Stimulated activated CD8-positive, alpha-beta memory T cell treated with anti-CD3 and anti-CD28 coated beads, Interleukin-4, amount 100 ng/mL, for 1 hour (primary cell): ENCODE measurements at places on chromosomes 3 and 15.

DNA sequence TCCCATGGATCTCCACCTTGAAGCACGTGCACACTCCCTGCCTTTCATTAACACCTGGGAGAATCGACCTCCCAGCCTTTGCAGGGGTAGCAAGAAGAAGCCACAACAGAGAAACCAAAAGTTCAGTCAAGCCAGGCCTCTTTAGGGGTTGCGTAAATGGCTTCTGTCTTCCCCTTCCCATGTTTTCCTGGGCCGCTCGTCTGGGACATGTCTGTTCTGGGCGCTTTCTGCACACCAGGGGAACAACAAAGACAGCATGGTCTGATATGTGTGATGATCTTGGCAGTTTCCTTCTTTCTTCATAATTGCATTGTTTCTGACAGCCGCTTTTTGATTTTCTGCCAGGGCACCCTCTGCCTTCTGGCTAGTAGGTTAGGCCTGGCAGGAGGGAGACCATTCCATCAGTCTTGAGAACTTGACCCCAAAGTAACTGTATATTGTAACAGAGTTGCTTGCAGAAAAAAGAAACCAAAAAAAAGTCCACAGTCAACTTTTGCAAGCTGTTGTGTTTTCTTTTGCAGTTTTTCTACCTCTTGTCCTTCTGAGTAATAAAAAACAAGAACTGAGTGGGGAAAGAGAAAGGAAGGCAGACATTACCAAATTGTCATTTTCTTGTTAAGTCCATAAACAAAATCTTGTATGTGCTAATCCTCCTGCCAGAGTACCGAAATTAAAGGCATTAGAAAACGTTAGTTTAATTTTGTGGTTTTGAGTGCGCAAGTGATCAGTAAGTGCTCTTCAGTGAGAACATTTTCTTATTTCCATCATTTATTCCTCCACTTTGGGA, 56.0 kb upstream of the FURIN start:
- DNase-seq: no peak

DNA sequence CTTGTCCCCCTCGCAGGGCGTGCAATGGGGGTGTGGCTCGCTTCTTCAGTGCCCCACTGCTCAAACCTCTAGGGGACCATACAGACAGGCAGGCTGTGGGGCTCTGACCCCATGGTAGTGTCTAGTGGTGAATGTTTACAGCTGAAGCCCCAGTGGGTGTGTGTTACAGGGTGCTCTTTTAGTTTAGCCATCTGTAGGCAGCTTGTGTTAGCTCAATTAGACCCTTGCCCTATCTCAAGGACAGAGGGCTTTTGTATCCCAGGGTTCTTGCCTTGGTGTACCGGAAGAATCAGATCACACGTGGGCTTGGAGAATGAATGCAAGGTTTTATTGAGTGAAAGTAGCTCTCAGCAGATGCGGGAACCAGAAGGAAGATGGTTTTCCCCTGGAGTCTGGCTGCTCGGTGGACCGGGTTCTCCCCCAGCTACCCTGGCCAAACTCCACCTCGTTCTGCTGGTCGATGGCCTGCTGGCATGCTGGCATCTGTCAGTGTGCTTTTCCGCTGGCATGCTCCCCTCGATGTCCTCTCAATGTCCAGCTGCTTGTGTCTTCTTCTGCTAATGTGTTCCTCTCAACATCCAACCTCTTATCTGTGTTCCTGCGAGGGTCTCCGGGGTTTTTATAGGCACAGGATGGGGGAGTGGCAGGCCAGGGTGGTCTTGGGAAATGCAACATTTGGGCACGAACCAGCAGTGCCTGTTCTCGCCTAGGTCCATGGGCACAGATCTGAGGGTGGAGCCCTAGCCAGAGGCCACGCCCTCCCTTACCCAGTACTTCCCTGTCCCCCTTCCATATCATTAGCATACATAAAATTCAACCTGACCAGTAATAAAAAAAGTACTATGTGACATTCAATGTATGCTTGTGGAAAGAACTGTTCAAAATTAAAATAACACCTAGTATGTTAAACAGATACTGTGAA, 6.6 kb downstream of the SPCS1 start:
- DNase-seq: no peak

GRCh38 chr3:128734523-128735189, 8.7 kb downstream of the RAB7A start:
- no peak for DNase-seq

DNA sequence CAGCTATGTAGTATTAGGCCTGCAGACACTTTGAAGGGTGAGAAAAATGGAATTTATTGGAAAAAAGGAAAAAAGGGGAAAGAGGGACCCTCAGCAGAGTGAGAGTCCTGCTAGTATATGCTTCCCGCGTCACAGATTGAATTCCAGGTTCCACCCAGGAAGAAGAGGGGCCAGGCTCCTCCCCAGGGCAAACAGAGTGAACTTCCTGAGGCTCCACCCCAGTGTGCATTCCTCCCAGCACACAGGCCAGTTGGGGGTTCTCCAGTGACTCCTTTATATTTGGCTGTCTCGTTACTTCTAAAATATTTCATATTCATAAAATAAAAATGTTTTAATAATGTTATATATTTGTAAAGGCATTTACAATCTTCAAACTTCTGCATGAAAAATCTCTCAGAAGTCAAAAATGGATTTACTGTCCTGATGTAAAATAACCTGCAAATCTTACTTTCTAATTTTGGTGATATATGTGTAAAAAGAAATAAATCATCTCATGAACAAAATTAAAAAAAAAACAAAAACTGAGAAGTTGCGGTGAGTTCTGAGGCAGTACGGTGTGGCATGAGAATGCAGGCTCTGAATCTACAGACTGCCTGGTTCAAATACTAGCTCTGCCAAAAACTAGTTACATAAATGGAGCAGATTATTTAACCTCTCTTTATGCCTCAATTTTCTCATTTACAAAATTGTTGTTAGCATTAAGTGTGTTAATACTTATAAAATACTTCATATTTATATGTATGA, 175.8 kb upstream of the P2RY1 start:
- no peak for DNase-seq

DNA sequence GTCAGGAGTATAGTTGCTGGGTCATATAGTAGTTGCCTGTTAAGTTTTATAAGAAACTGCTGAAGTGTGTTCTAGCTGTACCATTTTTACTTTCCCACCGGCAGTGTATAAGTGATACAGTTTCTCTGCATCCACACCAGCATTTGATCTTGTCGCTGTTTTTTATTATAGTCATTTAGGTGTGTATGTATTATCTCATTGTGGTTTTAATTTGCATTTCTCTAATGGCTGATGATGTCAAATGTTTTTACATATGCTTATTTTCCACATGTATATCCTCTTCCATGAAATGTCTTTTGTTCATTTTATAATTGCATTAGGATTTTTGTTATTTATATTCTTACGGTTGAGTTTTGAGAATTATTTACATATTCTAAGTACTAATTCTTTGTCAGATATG, 254.3 kb downstream of the CLSTN2 start:
- no peak for DNase-seq

GRCh38 chr3:83496462-83496861, 1462.3 kb upstream of the CADM2 start:
- DNase-seq: no peak

DNA sequence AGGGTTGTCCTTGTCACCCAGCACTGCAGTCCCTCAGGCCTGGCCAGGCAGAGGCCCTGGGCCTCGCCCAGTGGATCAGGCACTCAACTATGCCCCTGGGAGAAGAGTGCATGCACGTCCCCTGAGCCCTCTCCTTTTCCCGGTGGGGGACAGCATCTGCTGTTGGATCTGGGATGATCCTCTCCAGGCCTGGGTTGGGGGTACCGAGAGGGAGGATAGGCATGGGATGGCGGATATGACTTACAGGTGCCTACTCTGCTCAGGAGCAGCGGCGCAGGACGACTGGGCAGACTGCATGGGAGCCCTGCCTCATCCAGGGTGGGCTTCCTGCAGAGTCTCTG, 9.0 kb upstream of the APBA2 start:
- DNase-seq: no peak

DNA sequence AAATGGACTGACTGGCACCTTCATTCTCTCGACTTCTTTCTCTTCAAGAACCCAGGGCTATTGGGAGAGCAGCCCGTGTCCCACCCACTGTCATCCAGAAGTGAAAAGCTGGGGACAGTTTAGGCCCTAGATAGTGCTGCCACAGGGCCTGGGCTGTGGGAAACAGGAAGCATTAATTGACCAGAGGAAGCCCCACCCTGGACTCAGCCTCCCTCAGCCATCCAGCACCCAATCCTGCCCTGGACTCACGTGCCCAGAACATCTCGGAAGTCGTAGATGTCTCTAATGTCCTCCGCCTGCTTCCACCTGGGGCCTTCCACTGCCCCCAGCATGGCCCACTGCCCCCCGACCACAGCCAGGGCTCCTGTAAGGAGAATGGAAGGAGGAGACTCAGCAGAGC, 2.3 kb downstream of the CAMK1 start:
- no peak for DNase-seq

- no peak for DNase-seq
These were observed 7.4 kb downstream of the KLF15 start for GRCh38 chr3:126349611-126350501.

GRCh38 chr15:39573287-39573686, 7.6 kb upstream of the THBS1 start:
- no peak for DNase-seq

GRCh38 chr15:59165726-59166125, 40.9 kb upstream of the LDHAL6B start:
- no peak for DNase-seq

DNA sequence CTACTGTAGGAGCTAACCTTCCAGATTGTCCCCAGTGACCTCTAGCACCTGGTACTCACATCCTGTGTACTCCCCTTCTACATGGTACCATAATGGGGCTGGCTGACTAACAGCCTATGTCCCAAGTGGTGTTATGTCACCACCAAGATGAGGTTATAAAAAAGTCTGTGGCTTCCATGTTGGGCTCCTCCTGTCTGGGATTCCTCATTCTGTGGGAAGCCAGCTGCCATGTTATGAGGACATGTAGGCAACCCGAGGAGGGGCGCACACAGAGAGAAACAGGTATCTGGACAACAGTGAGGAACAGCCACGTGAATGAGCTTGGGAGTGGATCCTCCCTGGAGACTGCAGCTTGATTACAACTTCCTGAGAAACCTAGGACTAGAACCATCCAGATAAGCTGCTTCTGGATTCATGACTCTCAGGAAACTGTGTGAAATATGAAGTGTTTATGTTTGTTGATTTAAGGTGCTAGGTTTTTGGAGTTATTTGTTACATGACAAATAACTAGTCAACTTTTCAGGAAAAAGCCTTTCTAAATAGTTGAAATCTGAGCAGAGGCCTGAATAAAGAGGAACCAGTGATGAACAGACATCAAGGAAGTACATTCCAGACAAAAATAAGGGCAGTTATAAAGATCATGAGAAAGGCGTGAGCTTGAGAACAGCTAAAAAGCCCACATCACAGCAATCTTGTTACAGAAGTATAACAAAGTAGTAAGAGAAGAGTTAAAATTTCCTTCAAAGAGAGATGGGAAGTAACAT, 21.7 kb downstream of the GOLIM4 start:
- no peak for DNase-seq

- DNase-seq: no peak
These were observed 6.8 kb downstream of the MFSD1 start for GRCh38 chr3:158808697-158809096.

GRCh38 chr3:124812291-124813265, 74.6 kb downstream of the ITGB5 start:
- no peak for DNase-seq

GRCh38 chr15:37715101-37715500, 219.3 kb upstream of the TMCO5A start:
- DNase-seq: no peak

GRCh38 chr3:17848102-17848501, 105.7 kb upstream of the TBC1D5 start:
- no peak for DNase-seq

- no peak for DNase-seq
These were observed 53.5 kb upstream of the DCBLD2 start for GRCh38 chr3:98954791-98955604.

GRCh38 chr3:180401226-180401625, 200.7 kb upstream of the TTC14 start:
- DNase-seq: no peak

GRCh38 chr3:33377489-33377888, 62.7 kb downstream of the UBP1 start:
- no peak for DNase-seq

GRCh38 chr3:133935843-133936769, 40.4 kb upstream of the RAB6B start:
- DNase-seq: no peak

DNA sequence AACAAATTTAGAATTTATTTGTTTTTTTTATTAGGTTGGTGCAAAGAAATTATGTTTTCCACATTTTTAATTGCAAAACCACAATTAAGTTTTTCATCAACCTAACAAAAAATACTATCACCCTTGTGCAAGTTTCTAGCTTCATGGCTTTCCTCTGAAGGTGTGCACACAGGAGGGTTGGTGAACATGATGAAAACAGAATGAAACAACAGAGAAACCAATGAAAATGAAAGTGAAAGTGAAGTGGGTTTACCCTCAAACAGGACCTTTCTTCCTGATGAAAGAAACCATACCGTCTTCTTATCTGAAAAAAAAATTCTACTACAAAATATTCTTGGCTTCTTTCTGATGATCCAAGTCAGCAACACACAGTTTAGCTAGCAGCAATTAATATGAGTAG, 71.9 kb upstream of the FEZF2 start:
- DNase-seq: no peak

DNA sequence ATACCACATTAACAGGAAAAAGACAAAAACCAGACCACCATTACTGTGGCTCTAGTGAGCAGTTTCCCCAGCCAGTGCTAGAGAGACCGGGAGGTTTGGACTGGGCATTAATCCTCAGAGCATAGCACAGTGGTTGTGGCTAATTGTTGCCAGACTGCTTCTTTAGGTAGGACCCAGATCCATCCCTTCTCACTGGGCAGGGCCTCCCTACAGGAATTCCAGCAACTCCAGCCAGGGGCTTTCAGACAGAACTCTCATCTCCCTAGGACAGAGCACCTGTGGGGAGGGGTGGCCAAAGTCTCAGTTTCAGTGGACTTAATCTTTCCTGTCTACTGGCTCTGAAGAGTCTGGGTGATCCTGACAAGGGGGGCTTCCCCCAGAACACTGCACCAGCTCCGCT, 759.6 kb downstream of the SQOR start:
- no peak for DNase-seq

GRCh38 chr3:189710620-189711402, 79.6 kb downstream of the TP63 start:
- no peak for DNase-seq

- no peak for DNase-seq
These were observed 696.3 kb upstream of the UBE2E2 start for GRCh38 chr3:22506871-22507270.
